ENCODE measurements at places on chromosomes 7 and 10.

- no peak for DNase-seq
These were observed 170.8 kb upstream of the GLI3 start for GRCh38 chr7:42407833-42408232.

GRCh38 chr10:78802866-78803265, 265.9 kb upstream of the ZMIZ1 start:
- no peak for DNase-seq

GRCh38 chr10:121307411-121307980, 290.7 kb downstream of the FGFR2 start:
- no peak for DNase-seq

DNA sequence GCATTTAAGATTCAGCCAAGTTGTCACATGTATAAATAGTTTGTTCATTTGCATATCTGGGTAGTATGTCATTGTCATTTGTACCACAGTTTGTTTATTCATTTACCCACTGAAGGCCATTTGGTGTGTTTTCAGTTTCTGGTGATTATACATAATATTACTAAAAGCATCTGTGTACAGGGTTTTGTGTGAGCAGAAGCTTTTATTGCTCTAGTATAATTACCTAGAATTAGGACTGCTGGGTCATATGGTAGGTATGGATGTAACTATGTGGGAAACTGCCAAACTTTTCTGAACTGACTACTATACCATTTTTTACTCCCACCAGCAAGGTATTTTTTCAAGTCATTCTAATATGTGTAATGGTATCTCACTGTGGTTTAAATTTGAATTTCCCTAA, 584.0 kb upstream of the GHITM start:
- DNase-seq, result no peak

DNA sequence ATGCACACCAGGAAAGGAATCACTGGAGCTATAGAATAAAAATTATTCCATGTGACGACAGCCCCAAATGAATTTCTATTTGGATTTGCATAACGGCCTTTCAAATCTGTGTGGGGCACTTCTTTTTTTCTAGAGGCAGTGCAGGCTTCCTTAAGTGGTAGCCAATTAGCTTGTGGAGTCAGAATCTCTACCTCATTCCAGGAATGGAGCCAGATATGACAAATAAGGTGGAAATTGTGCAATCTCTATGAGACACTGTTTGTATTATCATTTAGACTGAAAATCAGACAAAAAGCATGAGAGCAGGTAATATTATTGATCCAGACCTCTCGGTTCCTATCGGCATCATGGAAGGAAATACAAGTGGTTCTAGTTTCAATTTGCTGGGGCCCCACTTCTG, 78.7 kb downstream of the BEND7 start:
- DNase-seq, result no peak

- no peak for DNase-seq
These were observed 1020.2 kb upstream of the C7orf33 start for GRCh38 chr7:147570390-147570789.

Measured in RWPE2 (cell line).